ENCODE measurements at places on chromosomes 5 and 9.

DNA sequence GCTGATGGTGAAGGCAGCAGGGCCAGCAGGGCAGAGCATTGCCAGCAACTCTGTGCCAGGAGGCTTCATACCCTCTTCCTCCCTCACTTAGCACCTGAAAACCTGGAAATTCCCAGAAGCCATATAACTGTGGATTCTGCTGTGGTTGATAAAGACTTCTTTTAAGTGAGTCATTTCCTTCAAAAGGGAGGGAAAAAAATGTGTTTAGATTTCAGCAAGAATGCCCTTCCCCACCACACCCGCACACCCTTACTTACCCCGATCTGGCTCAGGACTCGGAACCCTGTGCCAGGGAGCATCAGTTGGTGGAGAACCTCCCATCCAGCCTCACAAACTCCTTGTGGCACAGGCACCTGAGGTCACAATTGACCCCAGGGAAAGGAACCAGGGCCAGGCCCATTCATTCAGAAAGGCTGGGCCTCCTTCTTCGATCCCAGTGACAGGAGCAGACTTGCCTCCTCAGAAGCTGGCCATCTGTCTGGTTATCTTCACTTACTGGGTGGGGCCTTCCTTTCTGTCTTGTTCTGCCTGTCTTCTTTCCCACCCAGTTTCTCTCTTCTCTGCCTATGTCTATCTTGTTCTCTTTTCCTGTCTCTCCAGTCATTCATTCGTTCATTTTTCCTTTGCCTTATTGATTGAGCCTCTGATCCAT is 62.6 kb downstream of the PLAC8L1 start:
- no peak for DNase-seq

DNA sequence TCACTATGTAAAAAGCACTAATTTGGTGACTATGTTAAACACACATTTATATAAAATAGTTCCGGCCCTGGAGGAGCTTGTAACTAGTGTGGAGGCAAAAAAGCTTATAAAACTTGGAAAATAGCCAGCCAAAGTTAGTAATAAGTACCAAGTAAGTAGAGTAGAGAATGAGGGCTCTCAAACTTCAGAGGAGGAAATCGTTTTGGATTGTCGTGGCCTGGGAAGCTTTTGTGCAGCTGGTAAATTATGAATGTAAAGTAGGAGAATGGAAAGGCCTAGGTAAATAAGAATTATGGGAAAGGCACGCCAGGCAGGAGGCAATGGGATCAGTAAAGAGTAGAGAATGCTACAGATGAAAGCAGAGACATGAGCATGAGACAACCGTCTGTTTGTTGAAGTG is 832.7 kb upstream of the ZNF608 start:
- DNase-seq, result no peak

- DNase-seq, result no peak
Observed at GRCh38 chr5:121019106-121019505, 555.0 kb downstream of the PRR16 start.

DNA sequence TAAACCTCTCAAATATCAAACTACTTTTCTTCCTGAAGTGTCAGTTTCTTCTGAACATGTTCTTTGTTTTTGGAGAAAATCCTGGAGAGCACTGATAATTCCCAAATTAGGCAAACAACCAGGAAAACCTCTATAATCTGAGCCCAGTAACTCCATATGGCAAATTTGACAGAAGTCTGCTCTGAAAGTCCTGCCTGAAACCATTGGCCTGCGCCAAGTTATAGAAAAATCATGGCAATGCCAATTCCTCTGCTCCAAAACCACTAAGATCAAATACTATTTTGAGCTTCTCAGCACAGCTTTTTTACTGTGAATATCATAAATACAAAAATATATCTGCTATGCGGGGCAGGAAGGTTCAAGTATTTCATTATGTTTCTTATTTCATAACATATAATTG is 45.9 kb downstream of the PDE4D start:
- no peak for DNase-seq

DNA sequence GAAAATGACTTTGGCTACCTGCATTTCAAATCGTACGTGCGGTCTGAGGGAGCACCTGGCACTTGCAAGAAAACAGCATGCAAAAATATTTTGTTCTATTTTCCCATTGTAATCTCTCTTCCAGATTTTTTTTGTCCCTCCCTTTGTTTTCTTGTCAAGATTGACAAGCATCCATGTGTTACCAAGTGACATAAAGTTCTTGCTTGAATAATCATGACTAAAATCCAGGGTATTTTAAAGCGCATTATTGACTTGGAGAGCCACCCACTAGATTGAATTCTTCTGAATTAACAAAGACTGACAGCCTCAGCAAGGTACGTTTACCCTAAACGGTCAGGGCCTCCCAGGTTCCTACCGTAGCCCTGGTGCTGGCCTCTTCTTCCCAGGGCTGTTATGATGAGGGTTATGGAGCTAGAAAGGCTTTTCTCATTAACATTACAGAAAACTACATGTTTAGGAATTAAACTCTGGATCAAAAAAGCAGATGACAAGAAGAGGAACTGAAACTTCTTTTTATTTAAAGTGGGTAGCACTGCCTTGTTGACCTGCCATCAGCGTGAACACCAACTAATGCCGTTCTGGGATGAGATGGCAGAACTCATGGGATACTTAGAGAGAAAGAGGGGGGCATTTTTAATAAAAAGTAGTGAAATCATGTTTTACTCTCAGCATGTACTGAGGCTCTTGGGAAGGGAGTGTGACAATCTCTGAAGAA is 297.0 kb downstream of the EFNA5 start:
- no peak for DNase-seq

DNA sequence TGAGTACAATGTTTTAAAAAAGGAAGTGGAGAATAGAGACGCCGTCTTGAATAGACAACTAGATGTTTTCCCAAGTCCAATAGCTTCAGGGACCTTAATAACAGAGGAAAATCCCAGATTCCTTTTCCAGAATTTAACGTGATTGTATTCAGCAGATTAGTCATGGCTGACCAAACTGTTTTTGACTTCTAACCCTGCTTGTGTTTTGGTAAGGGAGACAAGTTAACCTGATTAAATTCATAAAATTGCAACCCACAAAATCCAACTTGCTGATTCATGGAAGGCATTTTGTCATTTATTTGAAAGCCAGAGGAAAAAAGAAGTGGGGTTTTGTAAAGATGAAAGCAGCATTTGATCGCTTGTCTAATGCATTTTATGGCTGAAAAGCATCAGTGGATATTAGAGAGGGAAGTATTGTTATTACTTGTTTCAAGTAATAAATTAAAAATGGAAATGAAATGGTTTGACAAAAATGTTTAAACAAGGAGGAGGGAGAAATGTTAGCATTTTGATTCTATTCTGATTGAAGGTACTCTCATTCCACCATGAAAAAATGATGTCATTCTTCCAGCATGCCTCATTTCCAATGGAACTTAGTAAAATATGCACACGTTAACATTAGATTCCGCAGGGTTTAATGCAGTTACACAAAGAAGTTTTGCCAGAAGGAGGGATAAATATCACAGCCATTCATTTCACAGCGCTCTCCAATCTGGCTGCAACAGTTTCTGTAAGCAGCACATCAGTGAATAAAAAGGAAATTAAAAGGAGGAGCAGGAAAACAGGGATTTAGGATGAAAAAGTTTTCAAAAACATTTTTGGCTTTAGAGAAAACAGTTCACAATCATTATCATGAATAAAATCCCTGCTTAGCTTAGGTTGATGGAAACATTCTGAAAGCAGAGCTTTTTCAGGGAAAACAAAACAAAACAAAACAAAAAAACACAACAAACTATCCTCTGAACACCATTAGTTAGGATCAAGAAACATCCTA is 314.7 kb downstream of the PRR16 start:
- no peak for DNase-seq

- no peak for DNase-seq
Observed at GRCh38 chr5:73103870-73104299, 16.5 kb upstream of the TMEM171 start.

DNA sequence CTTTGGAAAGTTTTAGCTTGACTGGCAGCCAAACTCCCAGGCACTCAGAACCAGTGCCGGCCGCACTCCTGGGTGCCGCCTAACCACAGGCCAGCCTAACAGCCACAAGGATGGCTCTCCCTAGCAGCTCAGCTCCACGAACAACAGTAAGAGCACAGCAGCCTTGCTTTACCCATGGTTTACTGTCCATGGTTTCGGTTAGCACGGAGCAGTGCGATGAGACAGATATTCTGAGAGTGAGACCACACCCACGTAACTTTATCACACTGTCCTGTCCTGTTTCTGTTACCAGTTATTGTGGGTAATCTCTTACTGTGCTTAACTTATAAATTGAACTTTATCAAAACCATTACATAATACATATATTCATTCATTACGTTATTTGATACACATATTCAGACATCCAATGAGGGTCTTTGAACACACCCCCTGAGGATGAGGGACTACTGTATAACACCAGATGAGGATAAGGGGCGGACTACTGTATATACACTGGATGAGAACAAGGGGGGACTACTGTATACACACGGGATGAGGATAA is 12.4 kb downstream of the CLPTM1L start:
- DNase-seq, result no peak

DNA sequence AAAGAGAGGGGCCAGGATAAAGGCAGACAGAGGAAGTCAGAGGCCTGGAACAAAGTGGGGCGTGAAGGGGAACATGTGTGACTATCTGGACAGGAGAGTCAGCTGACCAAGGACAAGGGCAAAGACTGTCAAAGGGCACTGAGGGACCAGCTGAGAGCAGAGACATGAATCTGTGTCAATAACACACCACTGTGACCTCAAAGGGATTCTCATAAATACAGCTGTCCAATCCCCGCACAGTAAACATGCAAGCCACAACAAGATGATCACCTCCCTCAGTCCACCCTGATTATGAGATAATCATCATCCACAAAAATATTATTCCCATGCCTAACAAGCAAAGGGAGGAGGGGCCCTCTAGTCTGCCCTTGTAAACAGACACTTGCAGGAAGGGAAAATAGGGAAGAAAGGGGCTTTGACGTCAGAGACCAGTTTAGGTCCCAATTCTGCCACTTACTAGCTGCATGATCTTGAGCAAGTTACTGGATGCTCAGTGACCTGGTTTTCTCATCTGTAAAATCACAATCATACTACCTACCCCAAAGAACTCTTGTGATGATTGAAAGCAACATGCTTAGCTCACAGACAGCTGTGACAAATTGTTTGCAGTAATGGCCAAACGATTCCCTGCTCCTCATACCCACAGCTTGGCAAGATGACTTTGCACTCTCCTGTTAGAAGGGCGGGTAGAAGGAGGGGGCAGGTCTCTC is 41.8 kb downstream of the RAPGEF1 start:
- no peak for DNase-seq

GRCh38 chr9:6925836-6926235 is 168.1 kb downstream of the KDM4C start:
- no peak for DNase-seq

DNA sequence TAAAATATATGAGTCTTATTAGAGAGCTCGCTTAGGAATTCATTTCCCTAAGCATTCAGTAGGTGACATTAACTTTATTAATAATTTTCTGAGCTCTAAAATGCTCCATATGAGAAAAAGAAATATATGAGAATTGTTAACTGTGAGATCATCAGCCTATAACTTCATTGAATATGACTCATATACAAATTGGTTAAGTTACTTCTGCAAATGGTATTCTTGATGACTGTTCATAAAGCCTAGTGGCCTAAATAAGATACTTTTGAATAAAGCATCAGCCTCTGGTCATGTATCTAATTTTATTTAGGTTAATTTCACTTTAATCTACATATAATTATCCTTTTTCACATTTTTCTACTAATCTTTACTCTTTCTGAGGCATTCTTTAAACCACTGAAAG is 710.2 kb upstream of the ACO1 start:
- DNase-seq, result no peak

- DNase-seq, result no peak
Observed at GRCh38 chr5:174794931-174795672, 70.7 kb downstream of the MSX2 start.

DNA sequence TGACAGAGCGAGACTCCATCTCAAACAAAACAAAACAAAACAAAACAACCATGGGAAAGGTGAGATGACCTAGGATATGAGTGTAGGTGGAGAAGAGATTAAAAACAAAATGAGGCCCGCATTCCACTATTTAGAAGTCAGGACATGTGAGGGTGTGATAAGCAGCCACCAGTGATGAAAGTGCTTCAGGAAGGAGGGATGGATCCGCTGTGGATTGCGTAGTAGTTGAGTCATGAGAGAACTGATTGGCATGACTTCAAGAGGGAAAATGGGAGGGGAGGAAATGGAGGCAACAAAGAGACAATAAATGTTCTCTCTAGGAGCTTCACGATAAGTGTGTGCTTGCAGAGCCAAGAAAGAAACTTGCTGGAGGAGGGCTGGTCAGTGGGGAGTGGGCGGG is 367.6 kb downstream of the ARL15 start:
- DNase-seq, result no peak

DNA sequence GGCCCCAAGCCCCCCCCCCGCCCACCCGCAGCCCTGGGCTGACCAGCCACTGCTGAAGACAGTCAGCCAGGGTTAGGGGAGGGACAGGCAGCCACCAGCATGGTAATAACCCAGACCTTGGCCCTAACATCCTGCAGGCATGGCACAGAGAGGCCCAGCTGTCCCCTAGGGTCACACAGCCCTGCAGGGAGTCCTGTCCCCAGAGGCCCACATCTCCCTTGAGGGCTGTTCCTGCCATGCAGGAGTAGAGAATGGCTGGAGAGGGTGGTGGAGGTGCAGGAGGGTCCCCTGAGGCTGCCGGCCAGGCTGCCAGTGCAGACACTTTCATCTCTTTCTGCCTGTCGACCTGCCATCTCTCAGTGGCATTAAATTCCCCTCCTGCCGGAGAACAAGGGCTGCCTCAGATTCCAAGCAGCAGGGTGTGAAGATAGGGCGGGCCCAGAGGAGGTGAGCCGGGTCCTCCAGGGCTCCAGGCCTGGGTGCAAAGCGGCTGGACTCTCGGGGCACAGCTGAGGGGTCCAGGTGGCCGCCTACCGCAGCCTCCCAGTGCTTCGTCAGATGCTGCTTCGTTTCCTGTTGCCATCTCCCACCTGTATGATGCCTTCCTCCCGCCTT is 40.0 kb downstream of the CXXC5 start:
- no peak for DNase-seq

Data from activated gamma-delta T cell treated with Interleukin-2 at 50 U/mL for 16 hours (primary cell).